ENCODE measurements at places on chromosomes 3 and 15.

DNA sequence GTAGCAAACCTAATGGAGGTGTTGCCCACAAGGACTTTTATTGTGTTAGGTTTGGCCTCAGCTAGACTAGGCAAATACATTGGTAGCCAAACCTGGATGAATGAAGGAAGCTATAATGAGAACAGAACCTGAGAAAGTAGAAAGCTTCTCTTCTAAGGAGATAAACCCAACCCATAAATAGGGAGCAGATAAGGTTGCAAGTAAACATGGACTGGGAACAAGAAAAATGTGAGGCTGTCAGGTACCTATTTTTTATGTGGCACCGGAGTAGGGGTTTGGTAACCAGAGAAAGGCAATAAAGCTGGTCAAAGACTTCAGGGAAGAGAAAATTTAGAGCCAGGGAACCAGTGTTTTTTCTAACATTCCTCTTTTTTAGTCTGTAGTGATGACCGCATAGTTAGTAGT lies 25.0 kb downstream of the ZNF654 start:
- DNase-seq = no peak

GRCh38 chr3:32438596-32439344 lies 47.1 kb downstream of the CMTM7 start:
- no peak for DNase-seq

- DNase-seq = no peak
These were observed 227.2 kb upstream of the ROBO2 start for GRCh38 chr3:76812649-76813242.

DNA sequence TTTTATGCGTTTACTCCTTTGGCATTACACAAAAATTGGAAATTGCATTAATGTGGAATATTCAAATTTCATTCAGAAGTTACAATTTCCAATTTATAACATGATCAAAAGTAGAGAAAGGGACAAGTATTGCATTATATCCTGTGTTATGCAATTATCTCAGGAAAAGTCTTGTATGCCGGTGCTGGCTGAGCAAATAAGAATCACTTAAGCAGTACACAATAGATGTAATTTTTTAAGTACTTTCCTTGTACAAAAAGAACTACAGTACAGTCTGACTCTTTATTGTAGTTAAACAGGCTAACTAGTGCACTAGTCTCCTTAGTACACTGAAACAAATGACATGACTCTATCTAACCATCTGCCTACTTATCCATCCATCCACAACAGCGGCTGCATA lies 493.2 kb upstream of the KCNMB2 start:
- DNase-seq = no peak

DNA sequence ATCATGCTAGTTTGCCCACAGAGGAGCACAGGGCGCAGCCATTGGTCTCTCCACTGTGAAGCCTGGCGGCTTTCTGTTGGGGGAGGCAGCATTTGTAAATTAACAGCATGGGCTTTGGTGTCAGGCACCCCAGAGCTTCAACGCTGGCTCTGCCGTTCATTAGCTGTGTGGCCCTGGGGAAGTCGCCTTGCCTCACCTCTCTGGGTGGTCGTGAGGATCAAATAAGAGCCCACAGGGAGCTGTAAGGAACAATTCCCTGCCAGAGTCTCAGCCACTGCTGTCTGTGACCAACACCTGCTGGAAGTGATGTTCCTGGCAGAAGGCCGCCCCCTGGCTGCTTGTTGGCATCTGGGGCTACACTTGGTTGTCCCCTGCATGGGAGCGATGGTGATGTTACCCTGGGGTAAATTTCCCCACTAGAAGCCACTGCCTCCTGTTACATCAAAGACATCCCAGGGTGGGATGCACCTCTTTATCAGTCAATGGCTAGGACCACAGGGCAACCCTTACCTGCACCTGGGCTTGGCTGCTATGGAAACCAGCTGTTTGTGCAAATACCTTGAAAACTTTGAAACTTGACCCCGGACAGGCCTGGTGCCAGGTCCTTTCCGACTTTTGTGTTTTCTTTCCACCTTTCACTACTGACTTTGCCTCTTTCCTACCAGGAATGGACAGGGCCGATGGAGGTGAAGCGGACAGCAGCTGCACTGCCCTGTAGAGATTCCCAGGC lies 36.9 kb downstream of the DNASE1L3 start:
- DNase-seq = peak; percentile 27

DNA sequence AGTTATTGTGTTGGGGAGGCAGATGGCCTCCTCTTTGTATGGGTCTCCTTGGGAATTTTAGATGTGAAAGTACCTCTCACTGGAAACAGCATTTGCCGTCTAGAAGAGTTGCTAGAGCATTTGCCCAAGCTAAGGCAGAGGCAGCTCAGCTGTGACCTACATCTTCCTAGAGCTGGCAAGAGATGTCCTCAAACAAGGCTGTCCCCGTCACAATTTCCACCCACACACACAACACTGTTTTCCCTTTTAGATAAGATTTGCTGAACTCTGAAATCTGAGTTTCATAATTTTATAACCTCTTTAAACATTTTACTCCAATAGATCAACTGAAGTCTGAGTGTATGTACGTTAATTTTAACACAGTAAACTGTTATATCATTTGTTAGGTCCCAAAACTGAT lies 352.6 kb downstream of the EPHB1 start:
- DNase-seq = no peak

GRCh38 chr15:47932951-47933641 lies 187.7 kb upstream of the SLC24A5 start:
- no peak for DNase-seq

- no peak for DNase-seq
These were observed 72.2 kb upstream of the ARNT2 start for GRCh38 chr15:80331886-80332406.

DNA sequence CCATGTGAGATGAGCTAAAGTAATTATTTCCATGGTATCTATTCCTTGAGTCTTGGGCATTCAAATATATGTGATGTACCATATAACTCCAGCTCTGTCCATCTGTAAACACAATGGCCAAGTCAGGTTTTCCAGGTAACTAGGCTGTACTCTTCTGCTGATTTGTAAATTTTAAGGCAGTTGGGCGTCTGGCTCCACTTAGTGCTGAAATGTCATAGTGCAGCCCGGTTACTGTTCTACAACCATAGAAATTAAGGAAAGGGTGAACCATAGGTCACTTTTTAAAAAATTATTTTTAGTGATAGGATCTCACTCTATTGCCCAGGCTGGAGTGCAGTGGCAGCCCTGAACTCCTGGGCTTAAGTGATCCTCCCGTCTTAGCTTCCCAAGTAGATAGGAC lies 44.7 kb upstream of the GOLM2 start:
- DNase-seq = no peak

DNA sequence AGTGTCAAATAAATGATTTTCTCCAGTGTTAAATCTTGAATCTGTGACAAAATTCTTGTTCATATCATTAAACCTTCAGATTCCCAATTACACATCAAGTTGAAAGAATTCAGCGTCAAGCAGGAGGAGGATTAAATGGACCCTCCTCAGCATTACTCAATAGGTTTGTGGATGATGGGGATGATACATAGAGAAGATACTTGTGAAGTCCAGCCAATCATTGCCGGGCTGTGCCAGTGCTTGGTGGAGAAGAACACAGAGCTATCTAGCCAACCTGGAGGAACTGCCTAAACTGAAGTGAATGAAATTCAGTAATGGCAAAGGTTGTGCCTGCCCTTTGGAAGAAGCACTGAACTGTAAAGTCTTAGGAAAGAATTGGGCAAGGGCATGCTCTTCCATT lies 47.0 kb upstream of the PRICKLE2 start:
- DNase-seq = no peak

GRCh38 chr3:18062657-18063025 lies 320.2 kb upstream of the TBC1D5 start:
- DNase-seq = no peak

- DNase-seq = no peak
These were observed 153.5 kb downstream of the ATP10A start for GRCh38 chr15:25709437-25710159.

DNA sequence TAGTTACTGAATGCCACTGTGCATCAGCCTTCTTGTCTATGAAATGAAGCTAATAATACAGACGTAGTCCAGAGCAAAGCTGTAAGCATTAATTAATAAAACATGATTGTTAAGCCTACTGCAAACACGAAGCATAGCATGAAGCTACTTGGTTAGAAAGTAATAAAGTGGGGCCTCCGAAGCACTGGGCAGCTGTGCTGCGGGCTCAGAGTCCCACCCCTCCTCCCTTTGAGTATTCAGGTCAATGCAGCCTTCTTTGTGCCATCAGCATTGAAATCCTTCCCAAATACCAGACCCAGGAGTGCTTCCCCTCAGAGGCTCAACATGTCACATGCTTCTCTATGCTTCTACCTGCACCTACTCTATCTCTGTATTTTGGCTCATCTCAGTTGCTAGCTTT lies 1112.6 kb downstream of the IGSF11 start:
- no peak for DNase-seq
